ENCODE measurements at places on chromosomes 1 and 21.

- no peak for DNase-seq
These were observed 1639.3 kb downstream of the MRPL39 start for GRCh38 chr21:23968008-23968407.

DNA sequence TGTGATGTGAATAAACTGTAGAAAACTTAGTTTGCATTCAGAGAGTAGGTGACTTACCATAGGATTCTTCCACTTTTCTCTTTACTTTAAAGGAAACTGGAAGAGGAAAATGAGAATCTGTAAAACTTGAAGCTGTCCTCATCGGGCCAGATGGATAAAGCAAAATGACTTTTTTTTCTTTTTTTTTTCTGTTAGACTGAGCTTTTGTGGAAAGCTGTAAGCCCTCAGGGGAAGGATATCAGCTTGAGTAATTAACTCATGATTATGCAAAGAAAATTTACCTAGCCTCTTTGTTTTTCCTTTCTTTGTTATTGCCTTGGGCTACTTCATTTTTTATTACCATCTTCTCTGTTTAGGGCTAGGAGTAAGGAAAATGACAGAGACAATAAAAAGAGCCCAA, 53.4 kb downstream of the DPH5 start:
- DNase-seq, result no peak

DNA sequence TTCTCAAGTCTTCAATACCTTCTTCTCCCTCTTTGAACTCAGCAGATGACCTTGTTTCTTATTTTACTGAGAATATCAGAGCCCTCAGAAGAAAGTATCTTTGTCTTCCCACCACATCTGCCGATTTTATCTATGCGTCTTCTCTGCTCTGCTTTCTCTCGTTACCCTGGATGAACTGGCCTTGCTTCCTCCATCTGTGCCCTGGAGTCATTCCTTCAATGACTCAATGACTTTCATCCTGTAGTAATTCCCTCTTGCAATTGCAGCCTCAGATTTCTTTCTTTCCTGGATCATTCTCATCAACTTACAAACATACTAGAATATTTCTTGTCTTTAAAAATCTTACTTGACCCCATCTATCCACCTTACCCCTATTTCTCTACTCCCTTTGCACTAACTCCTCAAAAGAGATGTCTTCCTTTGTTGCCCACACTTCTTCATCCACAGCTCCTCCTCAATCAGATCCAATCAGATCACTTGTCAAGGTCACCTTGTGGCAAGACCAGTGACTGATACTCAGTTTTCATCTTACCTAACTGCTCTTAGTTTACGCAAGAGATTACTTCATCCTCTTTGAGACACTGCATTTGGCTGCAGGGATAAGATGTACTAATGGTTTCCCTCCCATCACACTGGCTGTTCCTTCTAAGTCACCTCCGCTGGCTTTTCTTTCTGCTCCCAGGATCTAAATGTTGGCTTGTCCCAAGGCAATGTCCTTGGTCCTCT, 8.2 kb upstream of the TGFBR3 start:
- DNase-seq, result no peak

GRCh38 chr1:28209700-28210099, 23.1 kb downstream of the DNAJC8 start:
- no peak for DNase-seq

GRCh38 chr1:151841141-151841540, 1.5 kb upstream of the C2CD4D start:
- DNase-seq, result no peak

DNA sequence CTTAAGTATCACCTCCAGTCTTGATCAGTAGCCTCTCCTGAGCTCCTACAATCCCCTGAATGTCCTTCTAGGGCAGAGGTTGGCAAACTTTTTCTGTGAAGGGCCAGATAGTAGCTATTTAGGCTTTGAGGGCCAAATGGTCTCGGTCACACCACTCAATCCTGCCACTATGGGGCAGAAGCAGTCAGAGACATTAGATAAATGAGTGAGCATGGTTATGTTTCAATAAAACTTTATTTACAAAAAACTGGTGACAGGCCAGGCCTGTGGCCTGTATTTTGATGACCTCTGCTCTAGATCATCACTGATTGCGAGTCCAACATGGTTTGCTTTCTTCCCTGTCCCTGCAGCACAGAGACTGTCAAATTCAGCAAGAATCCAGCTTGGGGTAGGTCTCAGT, 36.3 kb downstream of the LRP8 start:
- DNase-seq, result no peak

- no peak for DNase-seq
These were observed 73.4 kb downstream of the ST6GALNAC3 start for GRCh38 chr1:76147917-76148316.

DNA sequence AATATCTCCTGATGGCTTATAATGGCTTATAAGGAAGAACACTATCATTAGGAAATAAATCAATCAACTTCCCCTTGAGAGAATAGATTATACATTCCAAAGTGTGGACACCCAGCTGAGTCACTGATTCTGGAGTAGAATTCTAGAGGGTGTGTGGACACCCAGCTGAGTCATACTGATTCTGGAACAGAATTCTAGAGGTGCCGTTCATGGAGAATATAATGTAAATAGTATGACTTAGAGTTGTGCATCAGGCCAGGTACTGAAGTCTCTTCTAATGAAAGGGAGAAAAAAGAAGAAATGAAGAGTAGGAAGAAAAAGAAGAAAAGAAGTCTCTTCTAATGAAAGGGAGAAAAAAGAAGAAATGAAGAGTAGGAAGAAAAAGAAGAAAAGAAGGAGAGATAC, 2.4 kb upstream of the USP33 start:
- DNase-seq, result no peak

DNA sequence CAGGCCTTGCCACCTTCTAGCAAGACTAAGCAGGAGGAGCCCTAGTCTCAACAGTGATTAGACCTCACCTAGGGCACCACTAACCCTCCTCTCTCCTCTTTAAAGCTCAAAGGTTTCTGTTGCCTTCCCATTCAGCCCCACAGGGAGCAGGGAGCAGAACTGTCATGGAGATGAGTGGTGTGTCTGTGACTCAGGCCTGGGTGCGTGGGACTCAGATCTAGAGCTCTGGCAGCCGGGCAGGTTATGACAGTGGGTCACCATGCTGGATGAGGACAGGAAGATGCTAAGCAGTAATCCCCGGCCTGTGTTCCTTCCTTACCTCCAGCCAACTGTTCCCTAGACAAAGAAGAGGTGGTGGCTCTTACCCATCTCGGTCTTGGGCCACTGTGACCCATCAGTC, 60.1 kb upstream of the COA6 start:
- no peak for DNase-seq

DNA sequence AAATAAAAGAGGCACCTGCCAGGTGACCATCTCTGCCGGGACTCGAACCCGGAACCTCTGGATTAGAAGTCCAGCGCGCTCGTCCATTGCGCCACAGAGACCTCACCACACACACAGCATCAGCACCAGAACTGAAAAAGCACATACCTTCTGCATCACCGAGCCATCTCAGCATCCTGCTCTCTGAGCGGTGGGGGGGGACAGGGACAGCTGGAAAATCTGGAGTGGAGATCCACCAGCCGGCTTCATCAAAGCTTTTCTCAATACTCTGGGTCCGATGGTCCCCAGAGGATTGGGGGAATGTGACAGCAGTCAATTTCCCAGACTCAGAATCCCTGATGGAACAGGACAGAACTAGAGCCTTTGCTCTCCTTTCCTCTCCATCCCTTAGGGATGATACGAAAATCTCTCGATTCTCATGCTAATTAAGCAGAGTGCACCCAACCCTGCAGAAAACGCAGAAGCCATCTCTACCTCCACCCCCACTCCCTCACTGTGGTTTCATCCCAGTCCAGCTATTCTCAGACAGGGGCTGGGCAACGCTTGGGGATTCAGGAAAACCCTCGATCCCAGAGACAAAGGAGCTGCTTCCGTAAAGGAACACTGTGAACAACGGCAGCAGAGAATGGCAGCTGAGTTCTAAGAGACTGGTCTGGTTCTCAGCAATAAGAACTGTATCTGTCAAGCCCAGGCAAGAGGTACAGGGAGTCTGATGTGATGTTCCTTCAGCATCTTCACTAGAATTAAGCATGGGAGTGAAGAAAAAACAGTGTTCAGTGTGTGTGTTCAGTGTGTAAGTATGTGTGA, 29.6 kb upstream of the CADM3 start:
- no peak for DNase-seq

- DNase-seq, result no peak
These were observed 244.4 kb downstream of the LRRIQ3 start for GRCh38 chr1:73953586-73953985.

DNA sequence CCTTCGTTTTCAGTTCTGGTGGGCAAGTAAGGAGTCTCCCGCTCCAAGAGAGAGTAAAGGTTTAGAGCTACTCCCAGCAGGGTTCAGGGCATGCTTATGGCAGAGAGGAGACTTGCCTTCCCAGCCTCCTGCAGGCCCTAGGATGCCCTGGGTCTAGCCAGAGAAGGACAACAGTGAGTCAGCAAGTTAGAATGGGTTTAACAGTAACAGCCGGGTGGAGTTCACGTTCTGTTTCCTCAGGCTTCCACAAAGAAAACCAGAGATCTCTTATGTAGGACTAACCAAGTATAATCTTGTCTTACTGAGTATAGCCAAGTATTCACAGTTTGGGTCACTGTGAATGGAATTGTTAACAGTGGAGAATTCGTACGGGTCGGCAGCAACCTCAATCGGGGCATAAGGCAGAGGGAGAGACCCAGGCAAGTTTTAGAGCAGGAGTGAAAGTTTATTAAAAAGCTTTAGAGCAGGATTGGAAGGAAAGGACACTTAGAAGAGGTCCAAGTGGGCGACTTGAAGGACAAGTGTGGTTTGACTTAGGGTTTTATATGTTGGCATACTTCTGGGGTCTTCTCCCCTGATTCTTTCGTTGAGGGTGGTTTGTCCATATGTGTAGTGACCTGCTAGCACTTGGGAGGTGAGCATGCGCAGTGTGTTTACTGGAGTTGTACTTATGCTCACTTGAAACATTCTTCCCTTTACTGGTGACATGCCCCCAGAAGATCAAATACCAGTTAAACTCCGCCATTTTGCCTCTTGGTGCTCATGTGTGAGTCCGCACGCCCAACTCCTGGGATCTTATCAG, 4.5 kb downstream of the OVAAL start:
- DNase-seq, result no peak

DNA sequence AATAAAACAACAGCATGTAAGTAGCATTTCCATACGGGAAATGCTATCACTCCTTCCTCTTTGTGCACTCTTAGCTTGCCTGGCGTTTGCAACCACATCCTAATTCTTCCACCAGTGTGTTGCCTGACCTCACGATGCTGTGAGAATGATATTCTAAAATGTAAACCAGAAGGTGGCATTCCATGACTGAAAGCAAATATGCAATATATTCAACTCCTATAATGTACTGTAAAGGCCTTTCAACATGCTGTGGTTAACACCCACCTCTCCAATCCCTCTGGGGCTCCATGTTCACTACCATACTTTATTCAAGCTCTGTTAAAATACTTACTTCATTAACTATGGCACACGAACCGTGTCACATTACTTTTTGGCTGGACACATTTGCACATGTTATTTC, 420.6 kb upstream of the DEPDC1 start:
- no peak for DNase-seq

DNA sequence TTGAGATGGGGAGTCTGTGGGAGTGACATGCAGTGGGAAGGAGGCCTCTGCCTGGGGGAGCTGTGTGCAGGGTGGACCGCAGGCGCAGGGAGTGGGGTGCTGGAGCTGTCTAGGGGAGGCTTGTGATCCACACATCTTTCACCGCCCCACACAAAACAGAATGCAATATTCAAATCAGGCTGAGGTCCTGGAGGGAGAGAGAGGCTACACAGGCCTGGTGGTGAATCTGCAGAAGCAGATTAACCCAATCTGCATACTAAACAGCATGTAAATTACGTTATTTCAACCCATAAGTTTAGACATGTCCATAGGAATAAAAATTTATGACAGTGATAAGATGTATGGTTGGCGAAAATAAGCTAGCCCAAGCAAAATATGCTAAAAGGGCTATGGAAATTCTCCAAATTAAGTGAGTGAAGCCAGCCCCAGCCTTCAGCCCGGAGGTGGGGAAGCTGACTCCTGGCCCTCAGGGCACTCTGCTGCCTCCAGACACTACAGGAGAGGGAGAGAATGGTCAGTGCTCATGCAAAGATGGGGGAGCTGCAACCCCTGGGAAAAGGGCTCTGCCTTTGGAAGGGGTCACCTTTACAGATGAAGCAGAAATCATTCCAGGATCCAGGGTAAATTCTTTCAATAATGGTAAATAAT, 156.2 kb upstream of the CTTNBP2NL start:
- DNase-seq, result no peak

DNA sequence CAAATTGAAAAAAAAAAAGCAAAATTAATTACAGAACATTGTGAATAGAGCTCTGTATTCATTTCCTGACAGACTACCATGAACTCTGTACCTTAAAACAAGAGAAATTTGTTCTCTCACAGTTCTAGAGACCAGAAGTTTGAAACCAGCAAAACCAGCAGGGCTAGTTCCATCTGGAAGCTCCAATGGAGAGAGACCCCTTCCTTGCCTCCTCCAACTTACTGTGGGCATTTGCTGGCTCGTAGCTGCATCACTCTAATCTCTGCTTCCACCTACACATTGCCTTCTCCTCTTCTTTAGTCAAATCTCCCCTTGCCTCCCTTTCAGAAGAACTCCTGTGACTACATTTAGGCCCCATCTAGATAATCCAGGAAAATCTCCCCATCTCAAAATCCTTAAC, 56.5 kb downstream of the SYDE2 start:
- no peak for DNase-seq

- no peak for DNase-seq
These were observed 10.9 kb downstream of the RASSF5 start for GRCh38 chr1:206518206-206518605.

GRCh38 chr1:167401260-167401873, 117.0 kb downstream of the CD247 start:
- peak; percentile 23 for DNase-seq

GRCh38 chr1:55015731-55016620, 17.2 kb downstream of the BSND start:
- no peak for DNase-seq

GRCh38 chr1:157732755-157733154, 32.2 kb upstream of the FCRL3 start:
- DNase-seq, result no peak

- no peak for DNase-seq
These were observed 77.2 kb upstream of the SIPA1L2 start for GRCh38 chr1:232707142-232707541.
